ENCODE measurements at places on chromosomes 1 and 21.
A peak's percentile ranks its signal among the peaks of the same experiment; 100 is the strongest.

DNA sequence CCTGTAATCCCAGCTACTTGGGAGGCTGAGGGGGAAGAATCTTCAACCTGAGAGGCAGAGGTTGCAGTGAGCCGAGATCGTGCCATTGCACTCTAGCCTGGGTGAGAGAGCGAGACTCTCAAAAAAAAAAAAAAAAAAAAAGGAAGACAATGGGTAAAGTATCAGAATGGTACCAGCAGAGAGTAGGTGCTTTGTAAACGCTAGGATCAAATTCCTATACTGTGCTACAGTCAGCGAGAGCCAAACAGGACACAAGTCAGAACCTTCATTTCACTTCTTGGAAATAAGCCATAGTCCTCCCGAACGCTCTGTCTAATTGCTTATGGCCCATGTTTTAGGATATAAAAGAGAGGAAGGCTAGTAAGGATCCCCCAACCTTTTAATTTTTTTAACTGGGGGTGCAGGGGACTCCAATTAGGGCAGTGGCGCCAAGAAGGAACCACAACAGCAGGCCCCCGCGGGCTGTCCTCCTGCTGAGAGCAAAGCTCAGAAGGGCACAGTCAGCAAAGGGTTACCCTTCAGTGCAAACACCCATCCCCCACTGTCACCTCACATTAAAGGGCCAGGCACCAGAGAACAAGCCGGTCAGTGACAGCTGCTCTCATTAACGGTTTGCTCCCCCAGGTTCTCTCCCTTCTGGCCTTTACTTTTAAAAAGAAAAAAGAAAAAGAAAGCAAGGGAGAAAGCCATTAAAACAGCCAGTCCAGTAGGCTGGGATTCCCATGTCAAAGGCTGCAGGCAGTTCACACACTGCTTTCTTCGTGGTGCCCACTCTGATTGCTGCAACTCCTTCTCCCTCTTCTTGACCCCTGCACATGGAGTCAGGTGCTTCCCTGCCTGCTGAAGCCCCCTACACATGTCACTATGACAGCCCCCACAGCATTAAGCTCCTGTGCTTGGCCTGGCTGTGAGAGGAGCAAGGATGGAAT is 69.4 kb downstream of the PLPP3 start:
- DNase-seq: no peak

- DNase-seq: no peak
Observed at GRCh38 chr1:116571215-116571919, 541 bp upstream of the CD58 start.

GRCh38 chr1:87568005-87568404 is 239.3 kb downstream of the LMO4 start:
- DNase-seq: no peak

DNA sequence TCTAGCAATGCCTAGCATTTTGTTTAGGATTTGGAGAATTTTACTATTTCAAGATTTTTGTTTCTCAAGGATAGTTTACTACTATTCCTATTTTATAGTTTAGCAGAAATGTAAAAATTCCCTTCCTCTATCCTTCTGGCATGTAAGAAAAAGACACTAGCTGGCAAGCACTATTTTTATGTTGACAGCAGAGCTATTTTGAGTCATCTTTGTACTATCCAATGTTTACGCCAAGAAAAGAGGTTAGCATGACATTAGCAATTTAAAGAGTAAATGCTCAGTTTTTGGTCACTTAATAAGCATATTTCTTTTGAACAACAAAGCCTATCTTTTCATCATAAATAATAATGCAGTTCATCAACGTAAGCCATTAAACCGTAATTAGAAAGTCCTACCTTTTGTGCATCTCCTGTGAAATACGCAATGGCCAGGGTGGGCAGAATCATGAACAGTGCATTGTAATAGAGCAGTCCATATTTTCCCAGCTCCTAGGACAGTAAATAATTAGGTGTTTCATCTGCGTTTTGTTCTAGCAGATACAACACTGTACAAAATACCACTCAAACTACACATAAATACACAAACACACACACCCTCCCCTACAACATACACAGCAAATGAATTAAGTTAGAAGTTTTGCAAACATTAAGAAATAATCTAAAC is 12.0 kb downstream of the SLC35D1 start:
- no peak for DNase-seq

GRCh38 chr1:208235982-208236761 is 8.0 kb downstream of the PLXNA2 start:
- DNase-seq: no peak

- no peak for DNase-seq
Observed at GRCh38 chr1:29569971-29570634, 333.8 kb downstream of the PTPRU start.

GRCh38 chr1:223363057-223363855 is 720 bp downstream of the SUSD4 start:
- no peak for DNase-seq

GRCh38 chr1:201394591-201394990 is 4.5 kb downstream of the LAD1 start:
- DNase-seq: no peak

- DNase-seq: no peak
Observed at GRCh38 chr1:17654519-17654918, 100.6 kb upstream of the ACTL8 start.

- DNase-seq: peak; percentile 24
Observed at GRCh38 chr1:152768847-152769533, 6.0 kb upstream of the LCE1F start.
